AG08395 (cell line): ENCODE measurements at places on chromosomes 5 and 9.
A peak's percentile ranks its signal among the peaks of the same experiment; 100 is the strongest.

GRCh38 chr5:15585128-15585527, 85.1 kb downstream of the FBXL7 start:
- DNase-seq = no peak

DNA sequence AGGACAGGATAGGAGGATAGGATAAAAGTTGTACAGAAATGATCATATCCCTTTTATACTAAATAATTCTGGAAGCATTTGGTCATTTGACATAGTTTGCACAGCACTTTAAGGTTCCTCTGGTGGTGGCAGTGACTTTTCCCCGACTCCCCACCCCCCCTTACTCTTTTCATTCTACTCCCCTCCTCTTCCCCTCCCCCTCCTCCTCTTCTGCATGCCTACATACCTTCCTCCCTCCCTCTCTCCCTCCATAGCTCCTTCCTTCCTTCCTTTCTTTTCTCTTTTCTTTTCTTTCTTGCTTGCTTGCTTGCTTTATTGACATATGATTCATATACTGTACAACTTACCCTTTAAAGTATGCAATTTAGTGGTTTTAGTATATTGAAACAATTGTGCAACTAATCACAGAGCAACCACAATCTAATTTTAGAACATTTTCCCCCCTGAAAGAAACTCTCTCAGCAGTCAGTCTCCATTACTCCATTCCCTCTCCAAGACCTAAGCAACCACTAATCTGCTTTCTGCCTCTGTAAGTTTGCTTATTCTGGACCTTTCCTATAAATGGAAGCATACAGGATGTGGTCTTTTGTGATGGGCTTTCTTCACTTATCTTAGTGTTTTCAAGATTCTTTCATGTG, 159.0 kb downstream of the HACD4 start:
- peak; percentile 56 for DNase-seq

DNA sequence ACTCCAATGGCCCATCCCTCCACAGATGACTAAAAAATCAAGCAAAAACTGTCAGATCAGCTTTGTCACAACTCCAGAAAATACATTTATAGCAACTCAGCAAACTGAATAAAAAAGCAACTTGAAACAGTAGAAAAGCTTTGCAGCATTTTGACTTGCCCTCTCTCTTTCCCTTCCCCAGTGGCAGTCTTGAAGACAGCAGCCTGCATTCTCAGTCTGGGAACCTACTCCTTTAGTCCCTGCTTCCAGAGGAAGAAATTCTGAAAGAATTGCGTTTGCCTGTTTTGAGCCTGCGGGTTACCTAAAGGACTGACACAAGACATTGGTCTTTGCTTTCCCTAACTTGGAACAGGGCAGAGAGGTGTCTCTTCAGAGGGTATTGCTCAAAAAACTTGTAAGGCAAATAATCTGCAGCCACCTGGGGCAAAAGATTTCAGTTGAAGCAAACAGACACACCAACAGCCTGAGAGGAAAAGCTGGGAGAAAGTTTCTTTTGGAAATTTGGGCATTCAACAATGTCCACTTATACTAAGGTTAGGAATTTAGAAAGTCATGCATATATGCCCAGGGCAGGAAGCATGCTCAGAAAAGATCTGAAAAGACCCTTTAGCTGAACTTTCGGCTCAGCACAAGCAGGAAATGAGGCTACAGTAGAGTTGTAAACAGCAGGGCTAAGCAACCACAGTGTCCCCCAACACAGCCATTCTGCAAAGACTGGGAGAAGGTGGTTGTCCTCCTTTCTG, 15.2 kb upstream of the SLC35D2 start:
- no peak for DNase-seq

DNA sequence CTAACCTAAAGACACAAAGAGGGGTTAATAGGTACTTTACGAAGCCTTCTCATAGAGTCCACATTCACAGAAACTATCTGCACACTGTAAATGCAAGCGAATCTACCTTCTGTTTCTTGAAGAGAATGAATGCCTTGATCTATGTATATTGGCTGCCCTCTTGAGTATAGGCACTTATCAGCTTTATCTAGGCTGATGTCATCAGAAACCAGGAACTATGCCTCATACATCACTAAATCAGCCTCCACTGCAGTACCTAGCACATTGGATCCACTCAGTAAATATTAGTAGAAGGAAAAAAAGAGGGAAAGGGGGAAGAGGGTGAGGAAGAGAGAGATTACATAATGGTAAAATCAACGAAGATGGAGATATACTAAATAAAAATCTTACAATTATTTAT, 477.1 kb downstream of the CAAP1 start:
- DNase-seq = no peak

DNA sequence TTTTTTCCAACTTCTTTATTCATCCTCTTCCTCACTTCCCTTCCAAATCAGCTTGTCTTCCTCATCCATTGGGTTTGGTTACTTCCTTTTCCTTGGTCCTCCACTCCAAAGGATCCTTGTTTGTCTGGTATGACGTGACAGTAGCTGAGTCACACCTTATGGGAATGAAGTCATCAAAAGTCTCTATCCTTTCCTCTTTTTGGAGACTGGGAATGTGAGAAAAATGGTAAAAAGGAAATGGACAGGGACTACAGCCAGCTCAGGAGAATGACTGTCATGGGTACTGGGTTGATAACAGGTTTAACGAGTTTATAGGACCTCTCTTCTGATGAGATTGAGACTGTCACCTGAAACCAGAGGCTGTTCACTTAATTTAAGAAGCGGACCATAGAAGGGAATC, 76.2 kb upstream of the MYO10 start:
- DNase-seq = no peak

- no peak for DNase-seq
Observed at GRCh38 chr5:174097486-174098185, 52.1 kb downstream of the NSG2 start.

- DNase-seq = peak; percentile 68
Observed at GRCh38 chr9:84297162-84297821, 43.3 kb downstream of the SLC28A3 start.

GRCh38 chr5:179969110-179969509, 61.4 kb upstream of the TBC1D9B start:
- DNase-seq = no peak

DNA sequence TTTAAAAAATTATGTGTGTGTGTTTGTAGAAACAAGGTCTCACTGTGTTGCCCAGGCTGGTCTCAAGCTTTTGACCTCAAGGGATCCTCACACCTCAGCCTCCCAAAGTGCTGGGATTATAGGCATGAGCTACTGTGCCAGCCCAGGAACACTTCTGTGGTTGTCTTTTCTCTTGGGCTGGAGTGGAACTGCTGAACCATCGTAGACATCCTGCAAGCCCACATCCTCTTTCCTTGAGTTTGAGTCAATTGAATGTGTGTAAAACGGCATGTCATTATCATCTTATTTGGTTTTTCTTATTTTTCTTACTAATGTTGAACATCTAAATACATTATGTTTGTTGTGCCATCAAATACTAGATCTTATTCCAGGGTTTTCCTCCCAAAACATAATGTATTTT, 40.0 kb downstream of the EHMT1 start:
- DNase-seq = no peak

DNA sequence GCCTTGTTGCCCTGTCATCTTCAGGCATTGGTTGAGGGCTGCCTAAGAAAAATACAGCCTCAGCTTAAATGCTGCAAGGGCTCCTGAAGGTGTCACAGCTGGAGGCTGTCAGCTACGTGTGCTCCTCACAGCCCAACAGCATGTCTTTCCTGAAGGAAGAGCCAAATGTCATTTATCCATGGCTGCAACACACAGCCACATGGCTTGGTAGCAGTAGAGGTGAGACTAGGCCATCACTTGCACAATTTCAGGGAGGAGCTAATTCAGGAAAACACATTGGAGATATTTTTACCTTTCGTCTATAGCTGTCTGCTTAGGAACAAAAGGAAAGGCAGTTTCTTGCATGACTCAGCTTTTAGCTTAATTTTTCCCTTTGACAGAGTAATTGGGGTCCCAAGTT, 260.7 kb downstream of the SYK start:
- no peak for DNase-seq

GRCh38 chr9:133959171-133959570, 33.0 kb downstream of the VAV2 start:
- no peak for DNase-seq

DNA sequence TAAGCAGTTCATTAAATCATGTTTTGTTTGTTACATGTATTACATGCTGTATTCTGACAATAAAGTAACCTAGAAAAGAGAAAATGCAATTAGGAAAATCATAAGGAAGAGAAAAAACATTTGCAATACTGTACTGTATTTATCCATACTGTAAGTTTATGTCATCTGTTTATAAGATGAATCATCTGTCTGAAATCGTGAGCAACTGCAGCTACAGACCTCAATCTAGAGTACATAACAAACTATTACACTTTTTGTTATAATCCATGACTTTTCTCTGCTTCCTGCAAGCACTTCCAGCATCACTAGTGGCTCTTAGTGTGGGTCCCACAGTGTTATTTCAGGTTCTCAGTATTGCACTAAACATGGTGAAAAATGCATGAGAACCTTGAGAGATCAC, 144.4 kb upstream of the NR4A3 start:
- no peak for DNase-seq

GRCh38 chr5:20055301-20055700, 67.3 kb upstream of the CDH18 start:
- DNase-seq = no peak

- DNase-seq = no peak
Observed at GRCh38 chr5:112653638-112654205, 84.0 kb upstream of the APC start.

DNA sequence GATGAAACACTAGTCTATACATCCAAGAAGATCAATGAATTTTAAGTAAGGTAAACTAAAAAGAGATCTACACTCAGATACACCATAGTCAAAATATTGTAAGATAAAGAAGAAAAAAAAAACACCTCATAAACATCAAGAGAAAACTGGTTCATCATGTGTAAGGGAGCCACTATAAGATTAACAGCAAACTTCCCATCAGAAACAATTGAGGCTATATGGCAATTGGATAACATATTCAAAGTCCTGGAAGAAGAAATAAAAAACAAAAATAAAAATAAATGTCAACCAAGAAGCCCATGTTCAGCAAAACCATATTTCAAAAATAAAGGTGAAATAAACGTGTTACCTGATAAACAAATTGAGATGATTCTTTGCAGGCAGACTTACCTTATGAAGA, 3.6 kb downstream of the OR13C8 start:
- no peak for DNase-seq

DNA sequence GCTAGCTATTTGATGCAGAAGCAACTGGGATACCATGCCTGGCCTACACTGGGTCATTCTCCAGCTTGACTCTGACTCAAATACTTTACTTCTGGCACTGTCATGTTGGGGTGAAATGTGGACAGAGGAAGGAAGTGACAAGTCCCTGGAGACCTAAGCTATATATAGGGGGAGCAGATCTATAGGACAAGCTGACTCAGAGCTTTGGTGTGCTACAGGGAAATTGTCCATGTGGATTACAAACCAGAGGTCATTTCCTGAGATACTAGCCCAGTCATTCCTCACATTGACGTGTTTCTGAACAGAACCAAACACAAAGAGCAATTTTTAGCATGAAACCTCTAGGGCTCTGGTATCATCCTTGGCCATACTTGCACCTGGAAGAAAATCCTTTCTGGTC, 531.6 kb upstream of the CLINT1 start:
- no peak for DNase-seq

DNA sequence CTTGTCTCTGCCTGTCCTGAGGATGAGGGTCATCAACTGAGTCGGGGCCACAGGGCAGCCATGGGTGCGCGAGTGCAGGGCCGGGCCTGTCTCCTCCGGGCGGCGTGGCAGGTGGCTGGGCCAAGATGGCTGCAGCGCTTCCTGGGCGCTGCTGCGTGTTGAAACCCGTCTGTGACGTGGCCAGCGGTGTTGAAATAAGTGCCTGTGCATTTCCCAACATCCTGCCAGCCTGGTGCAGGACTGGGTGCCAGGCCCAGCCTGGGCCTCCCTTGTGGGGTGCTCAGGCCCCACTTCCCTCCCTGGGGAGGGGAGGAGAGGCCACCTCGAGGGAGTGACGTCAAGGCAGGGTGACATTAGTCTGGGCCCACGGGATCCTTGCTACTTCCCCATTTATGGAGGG, 45.5 kb downstream of the RXRA start:
- no peak for DNase-seq

DNA sequence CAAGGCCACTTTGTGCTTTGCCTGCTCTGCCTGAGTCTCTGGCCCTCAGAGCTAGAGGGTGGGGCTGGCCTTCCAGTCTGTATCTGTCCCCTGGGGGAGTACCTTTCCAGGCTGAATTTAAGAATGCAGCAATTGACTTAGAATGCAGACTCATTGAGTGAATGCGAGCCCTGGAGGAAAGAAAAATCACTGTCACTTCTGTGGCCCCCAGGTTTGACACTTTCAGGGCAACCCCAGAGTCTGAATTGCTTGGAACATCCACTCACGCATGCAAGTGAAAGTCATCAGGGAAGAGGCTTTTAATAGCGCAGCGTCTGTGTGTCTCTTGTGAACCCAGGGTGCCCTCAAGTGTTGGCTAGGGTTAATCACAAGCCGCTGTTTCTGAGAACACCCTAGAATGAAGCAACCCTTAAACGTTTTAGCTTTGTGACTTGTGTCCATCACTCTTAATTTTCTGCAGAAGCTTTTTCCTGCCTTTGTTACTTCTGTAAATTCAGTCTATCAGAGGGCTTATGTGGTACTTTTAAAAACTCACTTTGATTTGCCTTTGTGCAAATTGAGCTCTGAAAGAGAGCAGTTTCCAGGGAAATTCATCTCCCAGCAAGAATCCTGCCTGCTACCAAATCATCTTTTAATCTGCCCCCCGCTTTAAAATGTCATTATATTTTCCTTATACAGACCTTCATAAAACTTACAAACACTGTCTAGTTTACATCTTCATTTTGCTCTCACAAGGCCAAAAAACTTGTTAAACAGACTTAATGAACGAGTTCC, 146.8 kb upstream of the IQGAP2 start:
- peak; percentile 52 for DNase-seq

- DNase-seq = no peak
Observed at GRCh38 chr9:133989625-133990365, 2.3 kb downstream of the VAV2 start.

GRCh38 chr5:98318386-98318785, 455.1 kb upstream of the RGMB start:
- no peak for DNase-seq

DNA sequence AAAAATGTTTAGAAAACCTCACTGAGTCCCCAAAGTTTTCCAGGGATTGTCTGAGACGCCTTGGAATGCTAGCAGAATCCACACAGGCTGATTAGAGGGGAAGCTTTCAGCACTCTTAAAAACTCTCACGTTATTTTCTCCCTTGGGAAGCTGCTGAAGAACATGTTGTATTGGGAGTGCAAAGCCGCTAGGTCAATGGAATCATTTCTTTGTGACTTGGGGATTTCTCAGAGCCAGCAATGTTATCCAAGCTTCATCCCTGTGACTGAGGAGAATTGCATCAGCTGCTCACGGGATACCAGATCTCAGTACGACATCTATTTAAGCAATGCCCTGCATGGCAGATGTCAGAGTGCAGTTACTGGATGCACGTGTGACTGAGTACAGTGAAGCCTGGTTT, 426.4 kb upstream of the MPDZ start:
- peak; percentile 34 for DNase-seq

DNA sequence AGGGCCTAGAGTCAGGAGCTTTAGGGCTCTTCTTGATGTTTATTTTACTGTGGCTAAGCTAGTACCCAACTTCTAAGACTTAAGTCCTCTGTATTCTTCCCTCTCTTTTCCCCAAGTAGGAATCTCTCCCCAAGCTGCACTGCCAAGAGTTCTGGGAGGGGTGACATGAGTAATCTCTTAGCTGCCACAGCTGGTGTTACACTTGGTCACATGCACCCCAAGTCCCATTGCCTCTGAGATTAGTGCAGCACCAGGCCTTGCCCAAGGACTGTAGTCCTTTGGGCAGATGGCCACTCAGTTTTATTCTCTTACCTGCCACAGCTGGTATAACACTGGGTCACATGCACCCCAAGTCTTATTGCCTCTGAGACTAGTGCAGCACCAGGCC, 114.7 kb upstream of the RIOK2 start:
- no peak for DNase-seq
